ENCODE measurements at places on chromosomes 11 and 22.

DNA sequence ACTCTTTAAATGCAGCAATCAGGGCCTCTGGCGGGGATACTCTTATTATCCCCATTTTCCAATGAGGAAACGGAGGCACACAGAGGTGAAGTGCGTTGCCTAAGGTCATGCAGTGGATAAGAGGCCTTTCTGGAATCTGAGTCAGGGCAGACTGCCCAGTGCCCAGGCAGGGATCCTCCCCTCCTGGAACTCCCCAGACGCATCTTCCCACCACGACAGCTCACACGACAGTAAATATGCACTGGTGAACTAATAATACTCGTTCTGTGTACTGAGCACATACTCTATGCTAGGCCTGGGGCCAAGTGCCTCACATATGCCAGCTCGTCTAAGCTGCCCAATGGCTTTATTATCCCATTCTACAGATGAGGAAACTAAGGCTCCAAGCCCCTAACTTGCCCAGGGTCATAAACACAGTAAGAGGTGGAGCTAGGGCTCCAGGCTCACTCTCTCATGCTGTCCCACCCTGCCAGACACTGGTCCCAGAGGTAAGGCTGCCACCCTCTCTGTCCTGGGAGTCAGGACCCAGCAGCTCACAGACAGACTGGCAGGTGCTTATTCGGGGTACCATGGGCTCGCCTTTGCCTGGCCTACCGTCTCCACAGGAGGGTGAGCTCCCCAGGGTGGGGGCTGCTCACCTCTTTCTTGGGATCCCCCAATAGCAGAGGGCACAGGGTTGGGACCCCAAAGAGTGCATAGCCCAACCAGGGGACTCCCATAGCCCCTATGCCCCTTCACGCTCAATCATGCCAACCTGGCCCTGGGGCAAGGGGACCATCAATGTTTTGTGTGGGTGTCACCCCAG, 2.3 kb downstream of the IL2RB start:
- no peak for DNase-seq

GRCh38 chr22:35921777-35922176, 106.8 kb downstream of the RBFOX2 start:
- peak; percentile 21 for DNase-seq

DNA sequence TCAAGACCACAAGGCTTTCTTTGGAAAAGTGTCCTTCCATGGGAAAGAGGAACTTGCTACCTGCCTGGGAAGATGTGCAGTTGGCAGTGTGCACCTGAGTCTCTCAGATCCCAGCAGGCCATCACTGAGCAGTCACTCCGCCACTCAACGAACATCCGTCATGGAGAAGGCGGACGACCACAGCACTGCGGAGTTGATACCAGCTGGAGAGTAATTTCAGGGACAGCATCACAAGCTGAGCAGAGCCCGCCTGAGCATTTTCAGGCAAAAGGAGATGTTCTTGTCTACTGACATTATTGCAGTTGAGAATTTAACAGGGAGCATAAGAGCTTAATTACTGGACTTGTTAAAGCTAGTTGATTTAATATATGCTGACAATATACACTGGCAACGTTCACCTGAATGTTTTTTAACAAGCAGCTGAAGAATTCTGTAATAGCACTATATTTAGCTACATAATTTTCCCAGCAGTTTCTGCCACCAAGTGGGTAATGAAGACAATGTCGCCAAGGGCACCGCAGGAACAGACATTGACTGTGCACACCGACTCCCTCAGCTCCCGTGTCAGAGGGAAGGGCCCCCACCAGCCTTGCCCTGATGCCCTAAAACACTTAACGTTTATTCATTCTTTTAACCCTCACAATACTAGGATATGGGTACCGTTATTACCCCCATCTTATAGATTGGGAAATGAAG, 52.4 kb upstream of the ARFGAP3 start:
- DNase-seq = no peak

DNA sequence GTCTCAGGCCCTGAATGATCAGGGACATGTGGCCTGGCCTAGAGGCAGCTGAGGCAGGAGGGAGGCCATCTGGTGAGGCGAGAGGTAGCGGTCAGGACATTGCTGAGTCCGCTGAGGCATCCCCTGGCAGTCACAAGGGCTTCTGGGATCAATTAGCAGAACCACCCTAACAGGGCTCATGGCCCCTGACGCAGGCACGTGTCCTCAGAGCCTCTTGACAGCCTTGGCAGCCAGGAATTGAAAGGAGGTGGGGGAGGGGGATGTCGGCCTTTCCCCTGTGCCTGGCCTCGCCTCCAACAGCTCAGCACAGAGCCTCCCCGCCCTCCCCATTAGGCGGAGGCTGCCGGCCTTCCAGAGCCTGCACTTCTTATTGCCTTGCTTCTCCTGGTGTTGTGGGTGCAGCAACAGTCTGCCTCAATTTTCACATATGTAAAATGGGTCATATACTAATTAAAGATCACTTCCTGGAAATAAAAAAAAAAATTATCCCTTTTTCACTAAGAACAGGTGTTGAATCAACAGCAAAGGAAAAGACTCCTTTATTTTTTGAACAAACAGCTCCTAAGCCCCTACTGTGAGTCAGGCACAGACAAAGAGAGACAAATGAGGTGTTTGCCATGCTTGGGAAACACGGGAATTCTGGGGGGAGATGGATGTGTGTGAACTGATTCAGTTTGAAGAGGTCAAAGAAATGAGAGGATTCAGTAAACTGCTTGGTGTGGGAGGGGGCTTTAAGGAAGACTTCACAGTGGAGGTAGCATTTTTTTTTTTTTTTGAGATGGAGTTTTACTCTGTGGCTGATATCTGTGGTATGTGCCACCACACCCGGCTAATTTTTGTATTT, 55.3 kb downstream of the NFAM1 start:
- DNase-seq = no peak

GRCh38 chr11:112828421-112828820, 132.8 kb upstream of the NCAM1 start:
- DNase-seq = no peak

GRCh38 chr11:121521145-121522042, 68.6 kb upstream of the SORL1-AS1 start:
- no peak for DNase-seq

- DNase-seq = no peak
Measured at GRCh38 chr22:20155330-20156041, 4.6 kb upstream of the CCDC188 start.

- DNase-seq = no peak
Measured at GRCh38 chr11:14304601-14305000, 54.4 kb downstream of the RRAS2 start.

- DNase-seq = no peak
Measured at GRCh38 chr11:2745511-2745910, 45.7 kb upstream of the KCNQ1OT1 start.

GRCh38 chr11:34825670-34826383, 90.4 kb downstream of the APIP start:
- DNase-seq = no peak

GRCh38 chr11:20197881-20198280, 37.6 kb upstream of the DBX1 start:
- no peak for DNase-seq

DNA sequence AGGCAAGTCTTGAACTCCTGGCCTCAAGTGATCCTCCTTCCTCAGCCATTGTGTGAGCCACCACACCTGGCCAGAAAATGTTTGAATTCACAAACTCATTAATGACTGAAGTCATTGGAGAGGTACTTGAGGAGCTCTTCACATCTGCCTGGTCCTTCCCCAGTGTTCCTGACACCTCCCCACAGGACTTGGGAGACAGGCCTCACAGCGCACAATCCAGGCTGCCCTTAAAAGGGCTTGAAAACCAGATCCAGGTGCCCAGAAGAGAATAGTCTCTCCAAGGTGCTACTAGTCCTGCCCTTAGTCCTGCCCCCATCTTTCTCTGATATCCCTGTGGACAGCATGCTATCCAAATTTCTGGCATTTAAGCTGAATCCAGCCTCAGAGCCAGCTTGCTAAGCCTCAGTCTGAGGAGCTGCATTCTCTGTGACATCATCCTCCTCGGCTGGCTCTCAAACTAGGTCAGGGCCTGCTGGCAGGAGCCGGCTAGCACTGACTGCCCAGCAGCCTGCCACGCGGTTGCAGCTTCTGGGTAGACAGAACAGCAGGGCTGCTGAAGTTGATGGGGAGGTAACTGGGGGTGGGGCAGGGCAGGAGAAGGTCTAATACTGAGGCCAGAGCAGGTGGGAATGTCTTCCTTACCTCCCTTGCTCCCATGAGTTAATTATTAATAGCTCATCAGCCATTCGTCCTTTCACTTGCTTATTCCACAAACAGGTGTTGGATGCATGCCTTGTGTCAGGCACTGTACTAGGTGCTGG, 35.3 kb upstream of the NECTIN1 start:
- DNase-seq = no peak

GRCh38 chr22:30422481-30423300, 2.9 kb upstream of the MTFP1 start:
- DNase-seq = peak; percentile 10

GRCh38 chr11:3944198-3944597, 88.7 kb downstream of the STIM1 start:
- no peak for DNase-seq

DNA sequence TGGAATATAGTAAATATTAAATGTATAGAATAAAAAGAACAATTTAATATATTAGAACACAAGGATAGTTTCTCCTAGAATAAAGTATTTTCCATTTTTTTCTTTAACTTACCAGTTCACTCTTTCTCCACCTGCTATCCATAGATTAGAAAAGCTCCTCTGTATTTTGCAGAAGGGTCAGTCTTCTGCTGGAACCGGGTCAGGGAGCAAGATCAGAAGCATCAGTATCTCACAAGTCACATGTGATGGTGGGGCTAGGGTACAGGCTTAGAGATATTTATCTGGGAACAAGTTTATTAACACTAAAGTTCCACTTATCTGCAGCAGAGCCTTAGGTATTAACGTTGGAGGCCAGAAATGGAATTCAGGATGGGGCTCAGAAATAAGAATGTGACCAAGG, 17.3 kb upstream of the OR52A1 start:
- DNase-seq = no peak

- DNase-seq = no peak
Measured at GRCh38 chr11:130208241-130209127, 48.9 kb downstream of the ST14 start.

GRCh38 chr11:121692236-121692635, 239.5 kb upstream of the SORL1-AS1 start:
- no peak for DNase-seq

- no peak for DNase-seq
Measured at GRCh38 chr11:126082251-126083109, 19.8 kb upstream of the CDON start.

DNA sequence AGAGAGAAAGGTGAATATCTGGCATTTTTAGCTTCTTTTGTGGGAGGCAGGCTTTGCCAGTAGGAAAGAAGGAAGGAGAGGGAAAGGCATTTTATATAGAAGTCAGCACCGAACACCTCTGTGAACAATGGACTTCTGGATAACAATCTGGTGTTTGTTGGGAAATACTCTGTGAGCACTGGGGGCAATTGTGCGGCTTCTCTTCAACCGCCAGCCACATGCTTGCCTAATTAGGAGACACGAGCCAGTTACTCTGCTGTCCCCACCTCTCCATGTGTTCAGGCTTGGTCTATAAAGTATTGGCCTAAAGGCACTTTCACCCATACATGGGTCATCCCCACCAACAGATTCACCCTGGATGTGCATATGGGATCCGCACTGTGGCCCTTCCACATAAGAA, 523.6 kb downstream of the NTM start:
- no peak for DNase-seq

- no peak for DNase-seq
Measured at GRCh38 chr11:106092446-106092845, 15.0 kb downstream of the AASDHPPT start.

- DNase-seq = no peak
Measured at GRCh38 chr11:30586251-30587144, at the start of gene MPPED2. TSS of gene MPPED2 (minus strand) at chr11:30586353. CDS start at chr11:30580373, 5,980 bp downstream.

GRCh38 chr11:9498457-9499078, 37.8 kb downstream of the ZNF143 start:
- no peak for DNase-seq
